ENCODE measurements at places on chromosomes 2 and 18.

GRCh38 chr2:101253703-101254450 is 1.2 kb downstream of the CNOT11 start:
- no peak for DNase-seq

DNA sequence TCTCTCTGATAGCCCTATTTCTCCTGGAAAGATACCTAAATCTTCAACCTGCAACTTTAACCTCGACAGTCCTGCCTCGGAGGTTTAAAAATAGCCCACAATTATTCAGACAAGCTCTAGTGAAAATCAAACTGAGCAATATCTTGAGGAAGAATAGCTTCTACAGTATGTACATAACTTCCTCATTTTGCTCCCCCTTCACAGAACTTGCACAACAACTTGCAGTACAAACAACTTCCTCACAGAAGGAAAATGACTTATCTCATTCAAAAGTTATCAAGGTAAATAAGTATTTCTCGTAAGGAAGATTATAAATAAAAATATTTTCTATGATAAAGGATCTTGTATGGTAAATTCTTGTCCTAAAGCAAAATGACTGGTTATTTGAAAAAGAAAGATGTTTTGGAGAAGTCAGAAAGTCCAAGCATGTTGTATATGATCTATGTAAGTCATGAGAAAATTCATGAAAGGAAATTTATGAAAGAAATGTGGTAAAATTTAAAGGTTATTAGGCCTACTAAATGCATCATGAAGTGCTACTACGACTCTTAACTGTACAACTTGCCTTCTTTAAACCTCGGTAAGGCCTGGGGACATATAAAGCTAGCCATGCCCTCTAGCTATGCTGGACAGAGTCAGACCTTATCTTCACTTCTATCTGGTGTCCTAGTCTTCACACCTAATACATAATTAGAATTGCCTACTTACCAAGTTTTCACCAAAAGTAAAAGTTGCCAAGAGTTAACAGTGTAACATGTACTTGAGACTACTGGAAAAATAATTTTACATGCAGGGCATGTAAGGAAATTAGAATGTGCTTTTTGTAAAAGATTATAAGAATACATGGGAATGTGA is 394.5 kb downstream of the DLGAP1 start:
- DNase-seq, result no peak

GRCh38 chr2:212953170-212953920 is 198.1 kb downstream of the IKZF2 start:
- DNase-seq, result no peak

DNA sequence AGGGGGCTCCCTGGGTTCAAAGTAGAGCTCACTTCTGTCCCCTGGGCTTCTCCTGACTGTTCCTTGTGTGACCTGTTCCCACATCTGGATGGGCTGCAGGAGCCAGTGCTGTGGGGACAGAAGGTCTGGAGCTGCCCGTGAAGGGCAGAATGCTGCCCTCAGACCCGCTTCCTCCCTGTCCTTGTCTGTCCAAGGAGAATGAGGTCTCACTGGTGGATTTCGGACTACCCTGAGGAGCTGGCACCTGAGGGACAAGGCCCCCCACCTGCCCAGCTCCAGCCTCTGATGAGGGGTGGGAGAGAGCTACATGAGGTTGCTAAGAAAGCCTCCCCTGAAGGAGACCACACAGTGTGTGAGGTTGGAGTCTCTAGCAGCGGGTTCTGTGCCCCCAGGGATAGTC is 15.5 kb downstream of the EMX1 start:
- no peak for DNase-seq

DNA sequence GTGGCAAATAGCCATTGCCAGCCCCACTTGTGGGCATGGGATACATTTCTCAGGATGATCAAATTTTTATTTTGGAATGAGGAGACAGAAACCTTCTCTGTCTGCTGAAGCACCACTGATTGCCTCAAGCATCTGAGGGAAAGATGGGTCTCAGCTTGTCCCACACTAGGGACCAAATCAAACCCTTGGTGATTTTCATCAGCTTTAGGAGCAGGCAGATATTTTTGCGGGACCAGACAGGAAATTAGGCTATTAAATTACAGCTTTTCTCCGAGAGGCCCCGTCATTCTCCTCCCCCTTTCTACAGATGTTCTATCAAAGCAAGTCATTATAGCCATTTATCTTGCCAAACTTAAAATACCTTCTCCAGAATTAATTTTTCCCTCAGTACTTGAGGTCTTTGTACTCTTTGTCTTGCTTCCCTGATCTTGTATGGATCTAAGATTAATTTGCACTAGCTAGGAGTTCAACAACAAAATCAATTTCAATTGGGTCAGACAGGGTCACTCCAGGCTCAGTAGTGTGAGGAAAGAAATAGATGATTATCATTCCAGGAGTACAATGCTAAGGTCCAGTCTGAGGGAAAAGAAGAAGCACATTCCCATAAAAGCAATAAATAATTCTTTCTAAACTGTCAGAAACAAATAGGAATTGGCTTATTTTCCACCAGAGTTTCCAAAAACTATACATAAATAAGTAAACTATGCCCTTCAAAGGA is 818.1 kb upstream of the SOX11 start:
- DNase-seq, result no peak

DNA sequence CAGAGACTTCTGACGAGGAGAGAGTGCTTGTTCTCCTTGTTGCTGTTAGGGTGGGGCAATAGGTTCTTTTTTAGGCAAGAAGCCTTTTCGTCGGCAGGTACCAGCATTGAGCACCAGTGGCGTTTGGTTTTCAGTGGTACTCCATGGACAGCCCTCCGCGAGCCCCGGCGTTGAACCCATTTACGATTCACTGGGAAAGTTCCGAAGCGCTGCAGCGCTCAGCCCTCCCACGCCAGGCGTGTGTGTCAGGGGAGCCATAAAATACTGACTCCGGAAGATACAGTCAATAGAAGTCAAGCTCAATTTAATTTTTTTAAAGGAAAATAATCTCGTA is 494 bp upstream of the ROCK1 start:
- no peak for DNase-seq

DNA sequence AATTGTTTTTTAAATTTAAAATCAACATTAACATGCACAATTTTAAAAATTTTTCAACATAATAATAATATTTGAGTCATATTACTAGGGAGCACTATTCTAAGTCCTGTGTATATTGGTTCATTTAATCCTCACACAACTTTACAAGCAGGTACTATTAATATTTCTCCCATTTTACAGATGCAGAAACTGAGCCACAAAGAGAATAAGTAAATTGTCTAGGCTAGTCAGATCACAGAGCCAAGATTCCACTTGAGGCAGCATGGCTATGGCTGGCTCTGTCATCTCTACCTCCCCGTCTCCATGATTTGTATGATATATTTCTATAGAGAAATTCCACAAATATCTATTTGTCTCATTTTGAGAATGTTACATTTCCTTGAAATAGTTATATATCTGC is 15.1 kb downstream of the CCNT2 start:
- DNase-seq, result no peak

DNA sequence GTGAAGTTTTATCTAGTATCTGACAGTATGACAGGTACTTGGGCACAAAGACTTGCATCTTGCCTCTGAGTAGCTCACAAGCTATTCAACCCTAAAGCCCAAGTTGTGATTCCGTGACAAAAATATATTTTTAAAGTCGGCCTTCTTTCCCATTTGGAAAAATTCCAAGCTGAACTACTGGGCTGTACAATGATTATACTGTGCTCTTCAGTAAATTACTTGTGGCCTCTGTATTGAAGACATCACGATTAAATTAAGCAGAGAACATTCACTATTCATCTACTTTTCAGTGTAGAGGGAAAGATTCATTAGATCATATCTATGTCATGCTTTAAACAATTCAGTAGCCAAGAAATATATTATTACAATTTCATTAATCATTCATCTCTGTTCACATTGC is 282.2 kb downstream of the CDH2 start:
- DNase-seq, result no peak

GRCh38 chr18:3281456-3282400 is 19.8 kb downstream of the MYL12B start:
- DNase-seq, result no peak

DNA sequence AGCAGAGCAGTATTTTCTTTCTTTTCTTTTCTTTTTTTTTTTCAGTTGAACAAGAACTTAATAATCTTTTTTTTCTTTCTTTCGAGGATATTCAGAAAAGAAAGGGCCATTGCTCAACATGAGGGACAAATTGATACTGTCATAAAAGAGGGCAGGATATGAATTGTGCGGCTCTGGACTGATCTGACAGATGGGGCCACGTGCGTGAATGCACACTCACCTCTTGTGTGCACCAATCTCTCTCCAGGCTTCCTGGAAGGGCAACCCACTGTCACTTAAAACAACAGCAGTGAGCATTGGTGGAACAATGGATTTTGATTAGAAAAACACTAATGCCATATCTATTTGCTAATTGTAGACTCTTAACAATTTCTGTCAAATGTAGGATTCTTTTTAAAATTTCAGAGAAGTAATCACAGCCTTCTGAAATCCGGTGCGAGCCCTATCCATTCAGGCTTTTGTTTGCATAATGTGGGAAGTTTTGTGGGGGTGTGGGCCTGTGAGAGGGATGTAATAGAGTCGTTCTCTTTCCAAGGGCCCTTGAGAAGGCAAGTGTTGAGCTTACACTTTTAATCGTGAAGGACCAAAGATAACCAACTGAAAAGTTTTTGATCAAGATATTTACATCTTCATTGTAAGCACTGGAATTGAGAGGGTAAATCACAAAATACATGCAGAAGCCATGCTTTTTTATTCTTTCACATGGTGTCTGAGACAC is 298.8 kb downstream of the SP3 start:
- DNase-seq, result no peak

DNA sequence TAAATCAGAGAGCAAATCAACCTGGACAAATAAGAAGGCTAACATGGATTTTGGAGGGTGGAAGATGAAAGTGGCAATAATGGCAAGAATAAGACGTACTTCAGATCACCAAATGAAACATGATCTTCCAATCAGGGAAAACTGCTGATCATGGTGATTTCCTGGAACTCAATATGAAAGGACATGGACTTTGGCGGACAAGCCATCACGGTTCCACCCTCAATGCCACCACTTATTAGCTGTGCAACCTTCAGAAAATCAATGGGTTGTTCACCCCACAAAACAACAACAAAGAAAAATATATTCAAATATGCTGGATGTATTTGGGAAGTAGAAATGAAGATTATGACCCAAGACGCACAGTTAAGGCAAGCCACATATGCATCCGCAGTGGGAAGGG is 81.7 kb downstream of the PPP1R1C start:
- DNase-seq, result no peak

- no peak for DNase-seq
Observed at GRCh38 chr2:107376909-107377308, 449.8 kb upstream of the RGPD4 start.

DNA sequence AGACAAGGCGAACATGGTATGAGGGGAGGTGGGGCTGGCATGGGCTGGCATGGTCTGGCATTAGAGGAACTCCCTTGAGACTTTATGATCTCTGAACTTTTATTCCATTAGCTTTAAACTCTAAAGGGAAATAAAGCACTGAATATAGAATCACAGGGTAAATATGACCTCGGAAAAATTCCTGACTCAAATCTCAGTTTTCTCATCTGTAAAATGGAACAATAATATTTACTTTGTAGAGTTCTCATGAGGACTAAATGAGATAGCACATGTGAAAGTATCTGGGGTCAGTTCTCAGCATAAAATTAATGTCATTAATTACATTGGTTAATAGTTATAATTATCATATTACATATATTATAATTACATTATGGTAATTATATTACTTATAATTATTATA is 65.9 kb downstream of the ARHGAP25 start:
- no peak for DNase-seq

DNA sequence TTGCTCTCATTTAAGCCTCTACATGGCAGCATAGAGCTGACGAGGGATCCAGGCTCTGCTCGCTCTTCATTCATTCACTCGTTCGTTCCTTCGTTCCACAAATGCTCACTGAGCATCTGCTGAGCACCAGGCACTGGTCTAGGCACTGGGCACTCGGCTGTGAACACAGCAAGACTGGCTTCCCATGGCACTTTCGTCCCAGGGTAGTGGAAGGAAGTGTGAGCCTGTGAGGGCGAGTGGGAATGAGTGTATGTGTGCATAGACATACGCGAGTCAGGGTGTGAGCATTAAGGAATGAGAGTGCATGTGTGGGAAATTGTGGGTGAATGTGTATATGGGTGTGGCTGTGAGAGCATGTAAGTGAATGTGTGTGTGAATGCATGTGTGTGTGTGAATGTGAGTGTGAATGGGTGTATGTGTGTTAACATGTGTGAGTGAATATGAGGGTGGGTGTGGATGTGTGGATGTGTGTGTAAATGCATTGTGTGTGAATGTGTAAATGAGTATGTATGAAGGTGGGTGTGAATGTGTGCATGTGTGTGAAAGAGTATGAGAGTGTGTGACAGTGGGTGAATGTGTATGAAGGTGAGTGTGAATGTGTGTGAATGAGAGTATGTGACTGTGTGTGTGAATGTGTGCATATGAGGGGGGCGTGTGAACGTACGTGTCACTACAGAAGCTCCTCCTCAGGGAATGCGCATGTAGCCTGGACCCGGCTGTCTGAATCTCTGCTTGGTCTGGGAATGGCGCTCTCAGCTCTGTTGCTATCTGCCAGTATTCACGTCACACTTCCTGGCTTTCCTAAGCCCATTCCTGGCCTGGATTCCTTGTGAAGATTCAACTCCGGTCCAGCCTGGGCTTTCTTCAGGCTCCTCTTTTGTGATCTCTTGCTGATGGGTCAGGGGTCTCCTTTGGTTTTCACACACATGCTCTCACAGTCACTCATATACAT is 28.8 kb downstream of the SNORC start:
- DNase-seq, result no peak

DNA sequence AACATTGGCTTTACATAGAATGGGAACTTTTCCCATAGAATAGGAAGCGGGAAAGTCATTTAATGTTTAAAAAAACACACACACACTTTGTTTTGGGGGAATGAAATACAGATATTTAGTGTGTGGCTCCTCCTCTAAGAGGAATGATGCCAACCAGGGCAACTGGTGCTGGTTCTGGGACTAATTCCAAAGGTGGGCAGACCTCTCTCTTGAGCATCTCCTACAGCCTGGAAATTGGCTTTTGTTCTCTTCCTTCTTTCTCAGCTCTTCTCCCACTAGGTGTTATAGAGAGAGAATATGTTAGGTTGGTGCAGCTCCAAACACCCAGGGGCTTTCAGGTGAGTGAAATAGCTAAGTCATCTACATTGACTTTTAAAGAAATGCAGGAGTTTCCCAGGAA is 190.1 kb downstream of the RAD51AP2 start:
- no peak for DNase-seq

DNA sequence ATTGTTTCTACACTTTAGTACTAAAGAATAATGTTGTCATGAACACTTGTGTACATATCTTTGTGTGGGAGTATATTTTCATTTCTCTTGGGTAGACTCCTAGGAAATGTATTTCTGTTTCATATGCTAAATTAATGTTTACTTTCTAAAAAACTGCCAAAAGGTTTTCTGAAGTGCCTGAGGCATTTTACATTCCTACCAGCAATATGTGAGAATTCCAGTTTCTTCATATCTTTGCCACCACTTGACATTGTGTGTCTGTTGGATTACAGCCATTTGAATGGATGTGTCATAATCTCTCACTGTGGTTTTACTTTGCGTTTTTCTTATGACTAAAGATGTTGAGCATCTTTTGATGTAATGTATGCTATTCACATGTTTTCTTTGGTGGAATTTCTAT is 428.2 kb upstream of the KCNH7 start:
- DNase-seq, result no peak

All from left ventricle myocardium inferior (tissue), 1 donor.